ENCODE measurements at places on chromosomes 1 and 21.

GRCh38 chr1:94607398-94607797 is 65.8 kb upstream of the F3 start:
- DNase-seq, result no peak

GRCh38 chr21:41506005-41506594 is 1.9 kb downstream of the TMPRSS2 start:
- no peak for DNase-seq

GRCh38 chr1:30147188-30147587 is 576.2 kb downstream of the MATN1 start:
- DNase-seq, result no peak

GRCh38 chr1:221458447-221459156 is 283.3 kb downstream of the DUSP10 start:
- peak; percentile 82 for DNase-seq

GRCh38 chr21:16309250-16309971 is 579.6 kb downstream of the USP25 start:
- no peak for DNase-seq
